ENCODE measurements at places on chromosomes 4 and X.

DNA sequence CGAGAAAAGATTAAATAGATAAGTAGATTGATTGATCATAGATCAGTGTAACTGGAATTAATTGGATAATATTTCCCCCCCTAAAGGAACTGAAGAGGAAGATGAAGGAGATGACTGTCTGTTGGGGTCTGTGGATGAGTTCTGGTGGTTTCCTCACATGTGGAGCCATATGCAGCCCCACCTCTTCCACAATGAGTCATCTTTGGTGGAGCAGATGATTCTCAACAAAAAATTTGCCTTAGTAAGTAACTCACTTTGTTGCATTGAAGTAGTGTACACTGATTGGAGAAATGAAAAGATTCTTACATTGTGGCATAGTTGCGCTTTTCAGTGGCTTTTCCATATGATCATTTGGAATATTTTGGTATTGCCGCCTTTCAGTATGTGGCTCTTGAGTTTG, 80.4 kb downstream of the NDST3 start:
- DNase-seq: no peak

GRCh38 chrX:55451626-55451989, 319 bp upstream of the MAGEH1 start:
- DNase-seq: no peak

DNA sequence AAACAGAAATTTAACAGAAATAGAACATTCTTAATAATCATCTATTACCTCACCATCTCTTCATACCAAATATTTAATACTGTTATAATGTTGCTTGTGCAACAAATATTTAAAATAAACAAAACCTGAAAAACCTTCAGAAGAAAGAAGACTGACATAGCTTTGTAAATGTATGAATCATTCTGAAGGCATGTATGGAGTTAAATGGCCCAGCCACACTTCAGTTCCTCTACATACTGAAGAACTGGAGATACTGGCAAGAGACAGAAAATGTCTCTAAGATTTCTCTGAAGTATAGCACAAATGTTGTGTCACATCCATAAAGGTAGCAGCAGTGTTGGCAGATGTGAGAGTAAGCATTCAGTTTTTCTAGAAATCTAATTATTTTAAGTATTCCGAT, 275.3 kb upstream of the FGF13 start:
- DNase-seq: no peak

DNA sequence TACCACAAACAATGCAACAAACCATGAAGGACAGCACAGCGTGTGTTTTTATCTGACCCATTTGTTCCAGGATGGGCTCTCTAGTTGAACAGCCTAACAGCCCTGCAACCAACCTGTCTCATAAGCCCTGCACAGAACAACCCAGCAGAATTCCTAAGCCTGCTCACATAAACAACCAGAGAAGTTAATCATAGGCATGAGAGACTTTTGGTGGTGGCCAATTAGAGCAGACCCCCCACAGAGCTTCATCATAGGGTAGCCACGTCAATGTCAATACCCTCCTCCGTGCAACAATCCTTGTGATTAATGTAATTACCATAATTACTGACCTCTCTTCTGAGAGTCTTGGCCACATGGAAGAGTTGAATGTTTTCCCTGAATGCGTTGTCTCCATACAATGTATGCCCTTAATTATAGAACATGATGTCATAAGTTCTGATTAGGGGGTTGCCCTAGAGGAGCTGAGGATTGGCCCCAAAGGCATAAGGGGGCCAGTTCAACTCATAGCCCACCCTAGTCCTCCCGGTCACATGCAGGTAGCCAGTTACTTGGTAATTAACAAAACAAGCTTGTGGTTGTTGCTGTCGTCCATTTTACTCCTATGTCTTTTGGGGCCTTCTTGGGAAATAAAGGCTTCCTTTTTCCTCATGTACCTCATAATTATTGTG, 92.7 kb downstream of the SYNPO2 start:
- no peak for DNase-seq

DNA sequence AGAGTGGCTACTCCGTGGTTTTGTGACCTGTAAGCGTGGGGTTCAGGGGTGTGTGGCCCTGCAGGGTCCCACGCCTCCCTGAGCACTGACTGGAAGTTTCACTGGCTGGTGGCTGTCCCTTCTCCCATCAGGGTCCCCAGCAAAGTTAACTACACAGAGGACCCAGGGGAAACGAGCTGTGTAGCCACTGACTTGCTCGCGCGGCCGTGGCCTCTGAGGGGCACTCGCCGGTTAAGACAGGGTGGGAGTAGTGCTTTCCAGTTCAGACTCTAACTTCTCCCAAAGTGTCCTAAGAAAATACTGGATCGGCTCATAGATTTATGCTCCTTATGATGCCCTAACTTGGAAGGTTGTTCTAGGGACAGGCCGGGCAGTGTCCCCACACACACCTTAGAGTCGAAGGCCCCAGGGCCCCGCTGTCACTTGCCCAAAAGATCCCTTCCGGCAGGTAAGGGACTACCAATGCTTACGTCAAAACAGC, 28.2 kb downstream of the NELFA start:
- no peak for DNase-seq

DNA sequence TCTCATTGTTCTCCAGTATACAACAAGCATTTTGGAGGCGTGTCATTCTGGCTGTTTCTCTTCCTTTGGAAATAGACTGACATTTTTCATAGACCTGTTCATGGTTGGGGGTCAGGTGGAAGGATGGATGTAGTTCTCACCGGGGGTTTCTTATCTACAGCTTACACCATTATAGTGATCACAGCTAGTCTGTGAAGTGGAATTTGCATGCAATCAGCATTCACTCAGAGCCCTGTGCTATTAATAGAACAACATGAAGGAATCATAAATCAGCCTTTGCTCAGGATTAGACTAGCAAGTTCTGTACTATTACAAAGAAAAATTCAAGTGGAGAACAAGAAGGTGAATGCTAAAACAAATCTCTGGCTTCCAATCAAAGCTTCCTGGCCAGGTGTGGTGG, 132.6 kb upstream of the PUDP start:
- DNase-seq: no peak

GRCh38 chr4:104971462-104971861, 175.2 kb upstream of the TET2 start:
- no peak for DNase-seq

DNA sequence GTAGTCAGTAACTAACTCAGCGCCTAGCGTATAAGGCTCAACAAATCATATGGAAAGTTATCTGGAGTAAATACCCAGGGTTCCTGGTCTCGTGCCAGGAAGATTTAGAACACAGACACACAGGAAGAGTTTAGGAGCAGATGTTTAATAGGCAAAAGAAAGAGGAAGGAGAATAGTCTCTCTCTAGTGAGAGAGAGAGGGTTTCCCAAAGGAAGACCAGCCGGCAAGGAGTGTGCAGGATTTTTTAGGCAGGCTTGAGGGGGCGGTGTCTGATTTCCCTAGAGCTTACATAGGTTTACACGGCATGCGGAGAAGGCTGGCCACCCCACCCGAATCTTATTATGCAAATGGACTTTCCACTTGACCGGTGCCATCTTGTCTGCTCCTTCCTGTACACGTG, 284.0 kb upstream of the FRG1 start:
- DNase-seq: no peak

GRCh38 chr4:1600811-1601532, 83.1 kb downstream of the FAM53A start:
- no peak for DNase-seq

DNA sequence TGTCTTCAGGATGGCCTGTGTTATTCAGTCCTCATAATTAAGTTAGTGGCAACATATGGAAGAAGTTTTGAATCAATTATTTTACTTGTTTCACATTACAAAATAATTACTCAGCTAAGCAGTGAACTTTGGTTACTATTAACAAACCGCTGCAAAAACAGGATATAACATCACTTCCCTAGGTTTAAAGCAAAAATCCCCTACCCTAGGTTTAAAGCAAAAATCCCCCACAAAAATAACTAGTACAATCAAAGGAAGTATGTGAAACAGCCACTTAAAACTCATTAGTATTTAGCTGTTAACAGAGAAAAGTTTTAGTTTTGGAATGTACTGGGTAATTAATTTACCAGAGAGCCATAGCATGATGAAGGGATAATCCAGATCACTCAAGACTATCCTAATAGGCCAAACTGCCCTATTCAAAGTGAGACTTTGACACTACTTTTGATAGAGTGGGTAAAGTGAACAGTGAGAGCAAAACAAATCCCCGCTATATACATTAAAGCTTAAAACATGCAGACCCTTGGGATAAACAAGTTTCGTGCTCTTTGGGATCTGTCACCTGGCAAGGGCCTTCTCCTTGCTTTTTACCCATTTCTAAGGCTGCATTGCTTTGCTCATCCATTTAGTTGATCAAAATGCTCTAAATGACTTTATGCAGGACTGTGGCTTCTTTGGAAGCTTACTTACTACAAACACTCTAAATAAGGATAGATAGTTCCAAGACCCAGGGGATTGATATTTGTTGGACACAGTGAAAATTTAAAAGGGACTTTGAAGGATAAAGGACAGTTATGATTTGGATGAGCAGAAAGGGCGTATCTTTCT, 36.4 kb upstream of the GPR174 start:
- DNase-seq: no peak

GRCh38 chr4:155638195-155638965, 28.3 kb upstream of the GUCY1A1 start:
- no peak for DNase-seq

DNA sequence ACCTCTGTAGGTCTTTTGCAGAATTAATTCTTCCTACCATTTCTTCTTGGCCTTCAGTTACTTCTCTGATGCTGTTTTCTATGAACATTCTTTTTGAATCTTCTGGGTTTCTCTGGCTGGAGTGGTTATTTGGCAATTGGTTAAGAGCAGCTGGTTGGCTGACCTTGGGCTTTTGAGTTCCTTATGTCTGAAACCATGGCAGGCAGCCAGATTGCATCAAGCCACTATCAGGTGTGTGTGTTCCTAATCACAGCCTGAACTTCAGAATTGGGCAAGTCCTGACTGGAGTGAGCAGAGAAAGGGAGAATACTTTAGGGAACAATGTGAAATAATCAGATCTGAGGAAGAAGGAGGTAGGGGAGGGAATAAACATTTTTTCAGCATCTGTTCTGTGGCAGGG, 90.2 kb downstream of the ARHGAP10 start:
- DNase-seq: no peak

GRCh38 chr4:74654230-74654681, 140.1 kb downstream of the BTC start:
- DNase-seq: no peak

GRCh38 chr4:165476214-165477098, 97.6 kb downstream of the CPE start:
- no peak for DNase-seq

DNA sequence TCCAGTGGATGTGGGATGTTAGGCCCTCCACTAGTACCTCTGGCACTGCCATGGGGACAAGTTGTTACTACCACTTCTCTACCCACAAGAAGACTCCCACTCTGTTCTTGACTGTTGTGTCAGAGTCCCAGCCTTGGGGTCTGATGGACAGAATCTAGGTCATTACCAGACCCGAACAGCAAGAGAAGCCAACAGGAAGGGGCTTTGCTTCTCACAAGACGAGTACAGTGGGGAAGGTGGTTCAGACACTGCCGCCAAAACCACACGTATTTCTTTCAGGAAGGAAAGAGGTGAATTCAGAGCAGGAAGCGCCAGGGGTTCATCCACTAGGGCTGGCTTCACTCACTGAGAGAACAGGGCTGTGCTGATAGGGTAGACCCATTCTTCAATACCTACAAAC, 161.3 kb upstream of the KIT start:
- no peak for DNase-seq

DNA sequence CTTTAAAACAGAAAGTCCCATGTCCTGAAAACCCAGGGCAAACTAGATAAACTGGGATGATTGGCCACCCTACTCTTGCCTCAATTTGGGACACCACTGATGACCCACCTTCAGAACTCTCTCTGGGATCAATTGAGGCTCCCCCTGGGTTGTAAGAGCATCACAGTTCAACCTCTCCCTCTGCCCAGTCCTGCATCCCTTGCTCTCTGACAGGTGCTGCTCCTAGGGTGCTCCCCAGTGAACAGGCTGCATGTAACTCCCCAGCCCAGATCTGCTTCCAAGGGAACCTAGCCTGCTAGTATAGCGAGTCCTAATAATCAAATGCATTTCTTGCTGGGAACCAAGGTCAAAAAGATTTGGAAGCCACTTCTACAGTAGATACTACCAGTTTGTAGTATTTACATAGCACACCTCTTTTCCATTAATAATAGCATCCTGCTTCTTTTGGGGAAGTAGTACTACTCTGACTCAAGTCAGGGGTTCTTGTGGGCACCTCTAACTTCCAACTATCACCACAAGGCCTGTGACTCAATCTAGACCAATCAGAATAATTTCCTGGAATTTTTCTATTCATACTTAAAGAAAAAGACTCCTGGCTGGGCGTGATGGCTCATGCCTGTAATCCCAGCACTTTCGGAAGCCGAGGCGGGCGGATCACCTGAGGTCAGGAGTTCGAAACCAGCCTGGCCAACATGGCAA, 42.1 kb upstream of the SPINK2 start:
- no peak for DNase-seq

GRCh38 chr4:96833831-96834230, 993.9 kb downstream of the PDHA2 start:
- no peak for DNase-seq

DNA sequence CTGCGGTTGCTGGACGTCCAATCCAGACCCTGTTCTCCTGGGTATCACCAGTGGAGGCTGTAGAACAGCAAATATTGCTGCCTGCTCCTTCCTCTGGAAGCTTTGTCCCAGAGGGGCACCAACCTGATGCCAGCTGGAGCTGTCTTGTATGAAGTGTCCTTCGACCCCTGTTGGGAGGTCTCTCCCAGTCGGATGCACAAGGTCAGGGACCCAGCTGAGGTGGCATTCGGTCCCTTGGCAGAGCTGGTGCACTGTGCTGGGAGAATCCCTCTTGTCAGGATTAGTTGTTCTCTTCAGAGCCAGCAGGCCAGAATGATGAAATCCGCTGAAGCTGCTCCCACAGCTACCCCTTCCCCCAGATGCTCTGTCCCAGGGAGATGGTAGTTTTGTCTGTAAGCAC, 110.3 kb upstream of the ZXDB start:
- DNase-seq: no peak

GRCh38 chrX:101219116-101219863, at the start of gene DRP2:
DRP2 (plus strand) TSS chrX:101219786; CDS start chrX:101231648, 11,862 bp downstream.
- no peak for DNase-seq

DNA sequence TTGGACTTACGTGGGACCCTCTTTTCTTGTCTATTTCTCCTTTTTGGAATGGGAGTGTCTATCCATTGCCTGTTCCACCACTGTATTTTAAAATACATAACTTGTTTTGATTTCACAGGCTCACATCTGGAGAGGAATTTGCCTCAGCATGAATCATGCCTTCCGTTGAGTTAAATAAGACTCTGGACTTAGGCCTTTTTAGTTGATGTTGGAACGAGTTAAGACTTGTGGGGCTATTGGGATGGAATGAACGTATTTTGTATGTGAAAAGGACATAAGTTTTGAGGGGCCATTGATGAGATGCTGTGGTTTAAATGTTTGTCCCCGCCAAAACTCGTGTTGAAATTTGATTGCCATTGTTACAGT, 66.2 kb downstream of the BEX3 start:
- DNase-seq: no peak

GRCh38 chrX:9390121-9390520, 74.7 kb upstream of the TBL1X start:
- no peak for DNase-seq

- no peak for DNase-seq
Observed at GRCh38 chr4:167265231-167265630, 30.9 kb upstream of the SPOCK3 start.

Data from foreskin melanocyte (primary cell).